Activated CD4-positive, alpha-beta T cell treated with anti-CD3 and anti-CD28 coated beads, Interleukin-10, Interleukin-2, amounts not matched to agents 100 ng/mL and 50 ng/mL, durations not matched to agents 16 hours and 8 hours (primary cell): ENCODE measurements at places on chromosomes 16 and 17.

- no peak for DNase-seq
These were observed 5.8 kb upstream of the MYCBPAP start for GRCh38 chr17:50502301-50502990.

GRCh38 chr16:10692470-10692869, 2.3 kb downstream of the TEKT5 start:
- DNase-seq: no peak

GRCh38 chr17:78441271-78441971, 63.0 kb downstream of the PGS1 start:
- DNase-seq: no peak

GRCh38 chr16:26178298-26178697, 486.5 kb downstream of the HS3ST4 start:
- DNase-seq: no peak

- peak; percentile 84 for DNase-seq
These were observed 22.7 kb upstream of the GPRC5B start for GRCh38 chr16:19907161-19907992.

- no peak for DNase-seq
These were observed 25.6 kb upstream of the NPTX1 start for GRCh38 chr17:80501741-80502577.

- no peak for DNase-seq
These were observed 8.8 kb downstream of the ODAD4 start for GRCh38 chr17:41939044-41939692.

GRCh38 chr16:10554569-10554968, 25.8 kb downstream of the EMP2 start:
- DNase-seq: no peak

GRCh38 chr17:58605986-58606385, 85.9 kb downstream of the TEX14 start:
- no peak for DNase-seq

DNA sequence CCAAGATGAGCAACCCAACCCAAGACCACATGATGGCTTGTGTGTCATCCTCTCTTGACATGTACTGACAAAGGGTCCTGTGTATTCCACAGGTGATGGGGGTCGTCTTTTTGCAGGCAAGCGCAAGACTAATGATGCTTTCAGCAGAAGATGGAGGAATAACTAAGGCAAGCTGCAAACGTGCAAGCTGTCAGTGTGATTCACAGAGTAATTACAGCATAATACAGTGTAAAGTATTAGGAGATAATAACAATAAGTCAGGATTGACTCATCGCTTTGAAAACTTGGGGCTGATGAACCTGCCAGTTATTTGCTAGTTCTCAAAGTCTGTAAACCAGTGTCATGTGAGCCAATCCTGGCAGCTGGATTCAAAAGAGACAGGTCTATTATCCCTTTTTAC, 41.6 kb upstream of the ASIC2 start:
- DNase-seq: no peak

- DNase-seq: no peak
These were observed 280.2 kb downstream of the SEC14L1 start for GRCh38 chr17:77420804-77421629.

DNA sequence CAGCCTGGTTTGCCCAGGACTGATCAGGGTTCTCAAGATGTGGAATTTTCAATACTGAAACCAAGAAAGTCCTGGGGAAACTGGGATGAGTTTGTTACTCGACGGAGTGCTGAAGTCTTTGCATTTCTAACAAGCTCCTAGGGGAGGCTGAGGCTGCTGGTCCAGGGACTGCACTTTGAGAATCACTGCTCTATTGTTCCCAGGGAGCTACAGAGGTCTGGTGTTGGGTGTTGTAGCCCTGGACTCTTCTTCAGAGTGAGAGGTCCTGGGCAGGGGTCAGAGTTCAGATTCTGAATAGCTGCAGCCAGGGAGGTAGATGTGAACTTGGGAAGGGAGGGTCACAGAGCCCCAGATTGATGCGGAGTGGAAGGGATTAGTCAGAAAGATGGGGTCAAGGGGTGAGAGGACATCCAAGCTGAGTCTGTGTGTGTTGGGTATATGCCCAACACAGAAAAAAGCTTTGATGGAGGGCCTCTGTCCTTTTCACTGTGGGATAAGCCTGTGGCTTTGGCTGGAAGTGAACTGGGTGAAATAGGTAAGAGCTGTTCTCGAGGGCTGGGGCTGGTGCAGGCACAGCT, 14.1 kb downstream of the TMEM238L start:
- DNase-seq: no peak

- no peak for DNase-seq
These were observed 162.6 kb downstream of the CA10 start for GRCh38 chr17:51995797-51996403.

DNA sequence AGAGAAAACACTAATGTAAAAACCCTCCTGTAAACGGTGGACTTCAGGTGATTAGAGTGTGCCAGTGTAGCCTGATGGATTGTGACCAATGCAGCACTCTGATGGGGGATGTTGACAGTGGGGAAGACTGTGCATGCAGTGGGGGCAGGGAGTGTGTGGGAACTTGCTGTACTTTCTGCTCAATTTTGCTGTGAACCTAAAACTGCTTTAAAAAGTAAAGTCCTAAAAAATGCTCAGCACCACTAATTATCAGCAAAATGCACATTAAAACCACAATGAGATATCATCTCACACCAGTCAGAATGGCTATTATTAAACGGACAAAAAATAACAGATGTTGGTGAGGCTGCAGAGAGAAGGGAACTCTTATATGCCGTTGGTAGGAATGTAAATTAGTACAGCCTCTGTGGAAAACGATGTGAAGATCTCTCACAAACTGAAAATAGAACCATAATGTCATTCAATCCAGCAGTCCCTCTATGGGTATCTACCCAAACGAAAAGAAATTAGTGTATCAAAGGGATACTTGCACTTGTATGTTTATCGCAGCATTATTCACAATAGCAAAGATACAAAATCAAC, 9.7 kb upstream of the ULK2 start:
- no peak for DNase-seq

- no peak for DNase-seq
These were observed 44.9 kb upstream of the PEMT start for GRCh38 chr17:17636272-17636885.

GRCh38 chr16:12341966-12342365, 365.4 kb downstream of the SNX29 start:
- DNase-seq: no peak

DNA sequence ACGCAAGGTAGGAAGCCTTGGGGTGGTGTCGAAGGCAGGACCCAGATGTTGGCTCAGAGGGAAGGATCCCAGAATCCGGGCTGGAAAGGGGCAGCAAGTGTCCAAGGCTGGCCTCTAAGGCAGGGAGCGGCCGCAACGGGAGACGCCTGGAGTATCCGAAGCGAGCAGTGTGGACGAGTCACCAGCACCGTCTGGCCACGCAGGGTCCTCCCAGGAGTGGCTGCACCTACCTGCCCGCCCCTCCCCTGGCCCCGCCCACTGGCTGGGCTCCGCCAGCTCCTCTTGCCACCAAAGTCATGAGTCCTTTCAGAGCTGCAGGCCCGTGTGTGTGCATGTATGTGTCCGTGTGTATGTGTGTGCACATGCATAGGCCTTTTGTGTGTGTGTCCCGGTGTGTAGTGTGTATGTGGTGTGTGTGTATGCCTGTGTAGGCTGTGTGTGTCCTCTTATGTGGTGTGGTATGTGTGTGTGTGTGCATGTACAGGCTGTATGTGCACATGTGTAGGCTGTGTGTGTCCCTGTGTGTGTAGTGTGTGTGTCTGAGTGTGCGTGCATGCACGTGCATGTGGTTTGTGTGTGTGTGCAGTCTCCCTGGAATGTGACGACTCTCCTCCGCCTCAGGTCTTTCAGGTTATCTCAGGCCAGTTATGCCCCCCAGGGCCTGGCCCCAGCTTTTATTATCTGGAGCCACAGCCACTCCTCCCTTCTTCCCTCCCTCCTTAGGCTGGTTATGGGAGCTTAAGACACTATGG, at the start of gene PRSS8:
Gene PRSS8, minus strand, starts transcription at position 193 of the 752 bp plus-strand sequence. CDS start 229 bp downstream, outside the sequence.
- DNase-seq: no peak

DNA sequence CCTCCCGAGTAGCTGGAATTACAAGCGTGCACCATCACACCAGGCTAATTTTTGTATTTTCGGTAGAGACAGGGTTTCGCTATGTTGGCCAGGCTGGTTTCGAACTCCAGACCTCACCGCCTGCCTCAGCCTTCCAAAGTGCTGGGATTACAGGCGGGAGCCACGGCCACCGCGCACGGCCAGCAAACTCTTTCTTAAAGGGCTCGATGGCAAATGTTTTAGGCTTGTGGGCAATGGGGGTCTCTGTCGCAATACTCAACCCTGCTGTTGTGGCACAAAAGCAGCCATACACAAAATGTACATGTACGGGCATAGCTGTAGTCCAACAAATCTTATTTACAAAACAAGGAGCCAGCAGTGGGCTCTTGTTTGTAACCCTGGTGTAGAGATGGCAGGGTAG, 18.4 kb downstream of the PARN start:
- DNase-seq: no peak

DNA sequence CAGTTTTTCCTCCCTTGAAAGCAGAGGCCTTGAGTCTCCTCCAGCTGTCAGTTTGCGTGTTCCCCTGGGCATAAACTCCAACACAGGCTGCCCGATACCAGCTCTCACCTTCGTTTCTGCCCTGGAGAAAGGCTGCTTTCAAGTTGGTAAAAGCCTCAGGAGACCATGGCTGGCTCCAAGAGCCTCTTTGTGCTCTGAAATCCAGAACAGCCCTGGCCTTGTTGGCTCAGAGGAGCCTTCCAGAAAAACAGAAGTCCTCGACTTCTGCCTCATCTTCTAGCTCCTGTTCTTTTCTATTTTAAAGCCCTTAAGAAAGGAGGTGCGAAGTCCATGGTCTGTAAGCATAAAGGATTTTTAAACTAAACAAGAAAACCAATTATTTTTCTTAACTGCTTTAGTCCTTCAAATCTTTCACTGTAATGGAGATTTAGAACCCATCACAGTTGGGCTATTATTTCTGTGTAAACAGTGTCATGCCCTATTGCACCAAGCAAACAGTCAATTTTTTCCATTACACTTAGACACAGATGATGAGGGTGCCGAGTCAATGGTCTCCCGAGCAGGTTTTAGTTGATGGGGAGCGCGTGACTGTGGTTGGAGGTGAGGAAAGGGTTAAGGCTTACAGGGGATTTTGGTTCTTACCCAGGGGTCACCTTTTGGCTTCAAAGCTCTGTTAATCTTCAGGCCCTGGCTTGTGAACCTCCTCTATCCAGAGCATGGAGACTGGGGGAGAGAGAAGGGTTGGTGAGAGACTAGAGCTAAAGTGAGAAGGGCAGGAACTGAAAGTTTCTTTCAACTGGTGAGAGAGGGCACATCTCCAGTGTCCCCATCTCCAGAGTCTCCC, 212.8 kb downstream of the MSI2 start:
- DNase-seq: no peak

GRCh38 chr16:324451-325334, 27.8 kb downstream of the AXIN1 start:
- peak; percentile 53 for DNase-seq

- DNase-seq: no peak
These were observed 64.7 kb downstream of the CDK12 start for GRCh38 chr17:39525801-39526506.

GRCh38 chr17:73360961-73361761, 49.4 kb upstream of the CDC42EP4 start:
- DNase-seq: no peak
